ENCODE measurements at places on chromosomes 7 and 10.

DNA sequence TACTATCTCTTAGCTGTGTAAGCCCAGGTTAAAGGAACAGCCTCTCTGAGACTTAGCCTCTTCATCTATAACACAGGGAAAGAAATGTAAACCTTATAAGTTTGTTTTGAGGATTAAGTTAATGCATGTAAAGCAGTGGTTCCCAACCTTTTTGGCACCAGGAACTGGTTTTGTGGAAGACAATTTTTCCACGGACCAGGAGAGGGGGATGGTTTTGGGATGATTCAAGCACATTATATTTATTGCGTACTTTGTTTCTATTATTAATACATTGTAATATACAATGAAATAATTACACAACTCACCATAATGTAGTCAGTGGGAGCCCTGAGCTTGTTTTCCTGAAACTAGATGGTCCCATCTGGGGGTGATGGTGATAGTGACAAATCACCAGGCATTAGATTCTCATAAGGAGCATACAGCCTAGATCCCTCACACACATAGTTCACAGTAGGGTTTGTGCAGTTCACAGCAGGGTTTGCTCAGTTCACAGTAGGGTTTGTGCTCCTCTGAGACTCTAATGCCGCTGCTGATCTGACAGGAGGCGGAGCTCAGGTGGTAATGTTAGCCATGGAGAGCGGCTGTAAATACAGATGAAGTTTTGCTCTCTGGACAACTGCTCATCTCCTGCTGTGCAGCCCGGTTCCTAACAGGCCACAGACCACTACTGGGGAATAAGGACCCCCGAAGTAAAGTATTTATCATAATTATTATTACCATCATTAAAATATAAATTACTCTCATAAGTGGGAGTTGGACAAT lies 41.3 kb upstream of the ANK3 start:
- DNase-seq, result no peak

GRCh38 chr10:118495499-118495898 lies 99.9 kb downstream of the PRLHR start:
- no peak for DNase-seq

- no peak for DNase-seq
These were observed 95.1 kb upstream of the SAMD8 start for GRCh38 chr10:75016325-75016724.

DNA sequence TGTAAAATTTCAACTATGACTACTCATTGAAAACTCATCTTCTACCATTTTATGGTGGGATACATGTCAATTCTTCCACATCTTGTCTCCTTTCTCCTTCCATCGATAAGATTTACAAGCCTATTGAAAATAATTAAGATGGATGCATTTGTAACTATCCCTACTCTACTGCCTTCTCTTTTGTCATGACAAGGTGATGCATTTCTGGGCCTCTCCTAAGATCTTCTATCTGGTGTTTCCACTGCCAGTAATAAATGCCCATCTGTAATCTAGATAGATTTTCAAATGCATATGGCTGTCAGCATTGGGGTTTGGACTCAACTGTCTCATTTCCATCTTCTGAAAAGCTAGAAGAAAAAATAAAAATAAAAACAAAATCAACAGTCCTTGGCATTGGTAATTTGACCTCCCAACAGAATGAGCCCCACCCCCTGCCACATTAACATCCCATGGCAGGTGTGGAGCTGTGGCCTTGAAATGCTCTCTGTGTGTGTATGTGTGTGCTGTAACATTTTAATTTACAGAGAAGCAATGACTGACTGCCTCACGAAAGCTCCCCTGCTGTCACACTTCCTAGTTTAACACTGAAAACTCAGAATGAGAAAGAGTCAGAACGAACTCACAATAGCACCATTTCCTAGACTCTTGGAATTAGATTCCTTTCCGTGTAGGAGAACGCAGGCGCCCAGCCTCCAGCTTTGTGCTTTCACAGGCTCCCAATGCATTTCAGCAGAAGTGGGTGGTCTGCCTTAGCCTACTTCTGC lies 74.2 kb downstream of the RHOBTB1 start:
- DNase-seq, result no peak

DNA sequence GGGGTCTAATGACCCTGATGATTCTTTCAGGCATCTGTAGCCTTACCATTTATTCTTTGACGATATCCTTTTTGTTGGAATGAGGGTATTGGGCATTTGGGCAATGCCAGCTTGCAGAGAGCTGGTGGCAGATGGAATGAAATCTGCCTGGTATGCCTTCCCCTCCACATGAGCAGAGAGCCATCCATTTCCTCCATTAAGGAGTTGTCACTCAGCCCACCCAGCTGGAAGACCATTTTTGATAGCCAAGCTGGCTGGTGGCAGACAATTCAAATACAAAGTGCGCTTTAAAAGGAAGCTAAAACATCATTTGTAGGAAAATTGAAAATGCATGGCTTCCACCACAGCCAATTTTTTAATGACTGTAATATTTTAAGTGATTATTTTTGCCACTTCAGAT lies 240.1 kb upstream of the SLC26A5 start:
- no peak for DNase-seq

GRCh38 chr10:11573497-11573896 lies 38.0 kb downstream of the USP6NL start:
- DNase-seq, result no peak

- no peak for DNase-seq
These were observed 134.7 kb downstream of the MGMT start for GRCh38 chr10:129601737-129602136.

- no peak for DNase-seq
These were observed 86.7 kb upstream of the ADRB1 start for GRCh38 chr10:113957013-113957412.

GRCh38 chr10:122103592-122103991 lies 114.6 kb downstream of the TACC2 start:
- DNase-seq, result no peak

Measured in stimulated activated CD8-positive, alpha-beta memory T cell treated with anti-CD3 and anti-CD28 coated beads, Interleukin-7, amount 100 ng/mL, for 4 hours (primary cell).